ENCODE measurements at places on chromosomes 16 and 17.

GRCh38 chr17:46994993-46995392 is 15.9 kb upstream of the RPRML start:
- no peak for DNase-seq

- DNase-seq: no peak
These were observed 59.2 kb downstream of the BEAN1 start for GRCh38 chr16:66486199-66486772.

DNA sequence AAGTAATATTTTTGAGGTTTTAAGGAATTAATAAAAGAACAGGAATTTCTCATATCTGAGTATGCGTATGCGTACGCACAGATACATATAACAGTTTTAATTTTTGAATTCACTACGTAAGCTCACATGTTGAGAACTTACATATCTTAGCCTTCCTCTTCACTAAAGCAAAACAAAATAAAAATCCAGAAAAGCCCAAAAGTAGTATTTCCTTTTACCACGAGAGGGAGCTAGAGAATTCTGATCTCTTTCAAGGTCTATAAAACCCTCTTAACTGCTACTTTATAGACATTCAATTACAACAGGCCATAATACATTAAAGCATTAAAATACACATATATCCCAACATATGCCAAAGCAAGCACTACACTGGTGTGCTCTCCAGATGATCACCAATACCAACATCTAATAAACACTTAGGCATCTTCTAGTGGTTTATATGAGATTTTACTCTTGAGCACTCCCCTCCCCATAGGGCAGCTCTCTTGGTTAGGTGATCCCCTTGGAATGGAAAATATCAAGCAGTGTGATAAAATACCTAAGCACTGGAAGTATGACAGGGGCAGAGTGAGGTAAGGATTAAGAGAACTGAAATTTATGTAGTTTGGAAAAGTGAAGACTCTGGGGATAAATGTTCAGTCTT is 94.0 kb downstream of the SKAP1 start:
- DNase-seq: peak; percentile 64

- DNase-seq: no peak
These were observed 7.2 kb upstream of the G6PC1 start for GRCh38 chr17:42893359-42893758.

DNA sequence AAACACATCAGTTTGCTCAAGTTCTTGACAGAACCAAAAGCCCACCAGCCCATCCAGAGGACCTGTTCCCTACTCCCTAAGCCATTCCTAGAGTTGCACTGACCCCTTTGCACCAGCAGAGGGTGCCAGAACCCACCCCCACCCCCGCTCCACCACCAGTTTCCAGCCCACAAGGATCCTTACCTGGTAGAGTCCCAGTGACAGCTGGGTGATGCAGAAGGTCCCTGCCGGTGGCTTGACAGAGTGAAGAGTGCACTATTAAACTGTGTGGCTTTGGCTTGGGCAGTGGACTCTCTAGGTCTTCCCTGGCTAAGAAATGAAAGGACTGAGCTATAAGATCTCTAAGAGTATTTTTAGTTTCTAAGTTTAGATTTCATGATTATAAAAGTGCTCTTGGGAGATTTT is 73.3 kb upstream of the MTMR4 start:
- DNase-seq: peak; percentile 59

DNA sequence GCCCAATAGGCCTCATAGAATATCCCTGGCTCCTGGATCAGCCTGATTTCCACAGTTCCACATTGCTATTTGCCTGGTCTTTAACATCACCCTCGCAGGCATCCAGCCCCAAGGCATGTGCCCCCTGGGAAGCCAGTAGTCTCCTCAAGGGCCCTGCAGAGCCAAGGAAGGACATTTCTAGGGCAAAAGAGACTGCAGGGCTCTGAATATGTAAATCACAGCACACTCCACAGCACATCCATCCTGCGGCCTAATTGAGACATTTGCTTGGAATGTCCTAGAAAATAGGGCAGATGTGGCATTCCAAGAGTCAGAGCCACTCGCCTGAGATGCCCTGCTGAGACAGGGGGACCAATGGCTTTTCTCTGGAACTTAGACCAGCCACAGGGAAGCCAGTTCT is 11.4 kb upstream of the C16orf78 start:
- DNase-seq: no peak

DNA sequence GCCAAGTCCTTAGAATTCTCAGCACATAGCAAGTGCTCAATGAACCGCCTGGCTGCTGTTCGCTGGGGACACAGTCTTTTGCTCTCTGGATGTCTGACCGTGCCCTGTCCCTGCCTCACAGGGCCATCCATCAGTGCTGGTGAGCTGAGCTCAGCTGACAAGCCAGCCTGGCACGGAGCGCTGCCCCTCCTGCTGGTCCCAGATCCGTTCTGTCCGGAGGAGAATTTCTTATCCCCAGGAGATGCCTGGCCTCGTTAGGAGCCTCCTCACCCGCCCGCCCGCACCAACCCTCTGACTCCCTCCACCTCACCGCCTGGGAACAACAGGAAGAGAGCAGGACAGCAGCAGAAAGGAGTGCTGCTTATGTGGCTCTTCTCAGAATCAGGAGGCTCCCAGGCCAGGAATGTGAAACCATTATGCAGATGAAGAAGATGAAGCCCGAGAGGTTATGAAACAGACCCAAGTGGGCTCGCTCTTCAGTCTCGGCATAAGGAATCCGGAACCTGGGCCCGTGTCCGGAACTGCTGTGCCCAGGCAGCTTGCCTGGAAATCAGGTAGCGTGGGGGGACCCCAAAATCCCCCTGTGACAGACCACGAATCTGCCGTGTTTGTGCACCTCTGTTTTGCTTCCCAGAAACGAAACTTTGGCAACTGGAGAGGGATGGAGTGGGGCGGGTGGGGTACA is 28.8 kb upstream of the RMI2 start:
- DNase-seq: no peak

DNA sequence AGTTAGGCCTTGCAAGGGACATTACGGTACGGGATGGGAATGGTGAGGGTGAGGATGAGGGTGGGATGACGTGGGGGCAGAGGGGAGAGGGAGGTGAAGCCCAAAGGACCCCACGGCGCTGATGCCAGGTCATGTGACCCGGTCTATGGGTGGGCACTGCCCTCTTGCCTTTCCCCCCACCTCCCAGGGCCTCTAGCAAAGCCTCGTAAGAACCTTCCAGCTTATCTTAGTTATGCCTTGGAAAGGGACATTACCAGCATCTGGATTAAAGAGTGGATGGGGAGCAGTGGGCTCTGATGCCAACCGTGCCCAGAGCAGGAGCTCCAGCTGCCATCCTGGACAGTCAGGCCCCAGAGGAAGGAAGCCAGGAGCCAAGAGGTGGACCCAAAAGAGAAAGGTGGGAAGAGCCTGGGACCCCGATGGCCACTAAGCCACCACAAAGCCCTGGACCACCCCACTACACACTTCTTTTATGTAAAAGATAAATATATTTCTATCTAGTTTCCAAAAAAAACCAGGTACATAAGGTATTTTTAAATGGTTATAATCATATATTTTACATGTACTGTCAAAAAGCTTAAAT is 40.9 kb downstream of the TK2 start:
- no peak for DNase-seq
